Testis (tissue), 5 donors: ENCODE measurements at places on chromosomes 6 and 20. TPM values are rescaled to one million over a fixed set of nuclear protein-coding genes. Genes with fewer than 3 reads are reported as not detected.

The PLAGL2 gene
- total RNA-seq, result 36.8 TPM

The PACRG gene
- 54.0 TPM for total RNA-seq

The C6orf118 gene
- 5.6 TPM for total RNA-seq

The MDFI gene
- 15.1 TPM for total RNA-seq

GRCh38 chr6:21914121-21914973 lies 320.8 kb downstream of the SOX4 start:
- DNase-seq, result peak; percentile 32

DNA sequence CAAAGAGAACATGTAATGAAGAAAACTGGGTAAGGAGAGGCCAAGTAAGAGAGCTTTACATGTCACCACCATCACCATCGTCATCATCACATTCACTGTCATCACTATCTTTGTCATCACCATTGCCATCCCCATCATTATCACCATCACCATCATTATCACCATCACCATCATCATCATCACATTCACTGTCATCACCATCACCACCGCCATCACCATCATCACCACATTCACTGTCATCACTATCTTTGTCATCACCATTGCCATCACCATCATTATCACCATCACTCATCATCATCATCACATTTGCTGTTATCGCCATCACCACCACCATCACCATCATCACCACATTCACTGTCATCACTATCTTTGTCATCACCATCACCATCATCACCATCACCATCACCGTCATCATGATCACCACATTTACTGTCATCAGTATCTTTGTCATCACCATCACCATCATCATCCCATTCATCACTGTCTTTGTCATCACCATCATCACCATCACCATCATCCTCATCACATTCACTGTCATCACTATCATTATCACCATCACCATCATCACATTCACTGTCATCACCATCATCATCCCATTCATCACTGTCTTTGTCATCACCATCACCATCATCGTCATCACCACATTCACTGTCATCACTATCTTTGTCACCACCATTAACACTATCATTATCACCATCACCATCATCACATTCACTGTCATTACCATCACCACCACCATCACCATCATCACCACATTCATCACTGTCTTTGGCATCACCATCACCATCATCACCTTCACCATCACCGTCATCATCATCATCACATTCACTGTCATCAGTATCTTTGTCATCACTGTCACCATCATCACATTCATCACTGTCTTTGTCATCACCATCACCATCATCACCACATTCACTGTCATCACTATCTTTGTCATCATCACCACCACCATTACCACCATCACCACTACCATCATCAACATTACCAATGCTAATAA lies 172.3 kb downstream of the ERMARD start:
- no peak for DNase-seq

DNA sequence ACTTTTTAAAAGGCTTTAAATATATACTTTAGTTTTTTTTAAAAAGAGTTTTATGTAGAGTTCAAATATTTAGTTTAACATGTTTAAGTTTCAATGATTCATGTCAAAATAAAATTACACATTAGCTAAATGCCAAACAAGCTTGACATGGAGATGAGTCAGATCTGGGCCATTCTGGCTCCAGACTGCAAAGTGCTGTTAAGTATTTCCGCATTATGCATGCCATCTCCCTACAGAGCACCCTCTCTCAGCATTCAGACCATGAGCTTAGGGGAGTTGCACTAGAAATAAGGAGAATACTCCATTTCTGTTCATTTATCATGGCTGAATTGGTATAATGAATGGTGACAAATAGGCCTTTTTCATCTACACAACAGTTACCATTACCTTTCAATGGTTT lies 21.5 kb upstream of the HS3ST5 start:
- DNase-seq, result no peak

- no peak for DNase-seq
These were observed 28.4 kb downstream of the COL19A1 start for GRCh38 chr6:69894578-69895347.

GRCh38 chr20:21511485-21511849 lies 2.4 kb downstream of the NKX2-2 start:
- DNase-seq, result no peak

DNA sequence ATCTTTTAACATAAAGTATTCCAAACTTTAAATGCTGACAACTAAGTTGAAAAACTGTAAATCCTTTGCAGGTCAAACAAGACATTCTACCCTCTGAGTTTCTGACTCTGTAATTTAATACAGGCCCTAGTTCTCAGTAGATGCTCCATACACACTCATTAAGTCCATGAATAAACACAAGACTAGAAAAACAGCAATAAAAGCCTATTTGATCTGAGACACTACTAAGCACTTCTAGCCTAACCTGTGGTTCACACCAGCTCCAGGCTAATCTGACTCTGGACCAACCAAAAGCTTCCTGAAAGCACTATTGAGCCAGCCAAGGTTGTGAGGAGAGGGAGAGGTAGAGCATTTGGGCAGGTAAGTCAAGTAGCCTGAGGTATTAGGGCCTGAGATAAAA lies 103.9 kb downstream of the EPM2A start:
- DNase-seq, result no peak

DNA sequence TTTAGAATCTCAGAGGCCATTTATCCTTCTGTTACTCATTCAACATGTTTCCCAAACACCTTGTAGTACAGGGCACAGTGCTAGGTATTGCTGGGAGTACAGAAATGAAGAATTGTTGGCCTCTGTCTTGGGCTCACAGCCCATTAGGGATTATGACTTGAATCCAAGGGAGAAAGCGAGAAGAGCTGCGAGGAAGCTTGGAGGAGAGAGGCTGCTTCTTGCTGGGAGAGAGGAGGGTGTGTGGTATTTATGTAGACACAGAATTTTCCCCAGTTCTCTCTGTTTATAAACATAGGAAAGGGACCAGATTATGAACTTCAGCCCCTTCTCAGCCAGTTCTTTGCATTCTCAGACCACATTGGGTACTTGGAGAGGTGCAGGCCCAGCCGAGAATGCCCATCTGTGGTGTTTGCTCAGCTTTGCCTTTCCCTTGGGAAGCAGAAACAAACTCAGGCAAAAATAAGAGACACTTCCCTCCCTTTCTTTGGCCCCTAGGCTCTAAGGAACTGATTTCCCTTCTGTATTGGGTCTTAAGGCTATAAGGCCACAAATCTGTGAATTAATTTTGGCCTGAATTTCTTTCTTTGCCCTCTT lies 17.9 kb downstream of the CHMP4B start:
- DNase-seq, result no peak

GRCh38 chr6:12295558-12296254 lies 5.5 kb downstream of the EDN1 start:
- DNase-seq, result no peak

DNA sequence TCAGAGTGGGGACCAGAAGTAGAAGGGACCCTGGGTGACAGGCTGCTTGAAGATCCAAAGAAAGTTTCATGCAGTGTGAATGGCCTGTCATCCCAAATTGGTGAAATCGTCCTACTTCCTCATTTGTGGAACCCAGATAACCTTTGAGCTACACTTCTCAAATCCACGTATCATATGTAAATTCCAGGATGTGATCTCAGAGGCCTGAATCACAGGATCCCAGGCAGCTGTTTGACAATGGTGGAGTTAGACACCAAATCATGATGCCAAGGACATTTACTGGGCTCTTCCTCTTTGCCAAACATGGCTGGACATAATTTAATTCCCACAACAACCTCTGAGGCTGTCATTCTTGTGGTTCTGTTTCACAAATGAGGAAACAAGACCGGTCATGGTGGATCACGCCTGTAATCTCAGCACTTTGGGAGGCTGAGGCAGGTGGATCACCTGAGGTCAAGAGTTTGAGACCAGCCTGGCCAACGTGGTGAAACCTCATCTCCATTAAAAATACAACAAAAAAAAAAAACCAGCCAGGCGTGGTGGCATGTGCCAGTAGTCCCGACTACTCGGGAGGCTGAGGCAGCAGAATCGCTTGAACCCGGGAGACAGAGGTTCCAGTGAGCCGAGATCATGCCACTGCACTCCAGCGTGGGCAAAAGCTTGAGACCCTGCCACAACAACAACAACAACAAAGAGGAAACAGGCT lies 39.9 kb upstream of the TTPAL start:
- no peak for DNase-seq

DNA sequence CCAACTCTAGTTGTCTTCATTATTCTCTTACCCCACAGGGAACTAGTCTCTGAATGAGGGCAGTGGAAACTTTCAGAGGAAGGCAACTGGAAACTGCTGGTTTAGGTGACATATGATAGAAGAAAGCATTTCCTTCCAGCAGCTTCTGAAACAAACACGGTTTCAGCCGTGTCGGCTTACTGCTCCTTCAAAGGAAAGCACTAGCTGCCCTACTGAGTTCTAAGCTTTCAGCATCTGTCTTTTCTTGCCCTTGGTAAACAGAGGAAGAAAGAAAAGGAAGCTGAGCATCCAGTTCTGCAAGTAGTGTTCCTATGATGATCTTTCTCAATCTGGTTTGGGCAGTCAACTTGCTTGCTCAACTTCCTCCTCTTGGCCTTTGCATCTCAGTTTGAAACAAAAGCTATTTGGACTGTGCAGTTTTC lies 117.5 kb upstream of the CEP85L start:
- no peak for DNase-seq

- no peak for DNase-seq
These were observed 10.8 kb upstream of the LATS1 start for GRCh38 chr6:149728499-149729234.

DNA sequence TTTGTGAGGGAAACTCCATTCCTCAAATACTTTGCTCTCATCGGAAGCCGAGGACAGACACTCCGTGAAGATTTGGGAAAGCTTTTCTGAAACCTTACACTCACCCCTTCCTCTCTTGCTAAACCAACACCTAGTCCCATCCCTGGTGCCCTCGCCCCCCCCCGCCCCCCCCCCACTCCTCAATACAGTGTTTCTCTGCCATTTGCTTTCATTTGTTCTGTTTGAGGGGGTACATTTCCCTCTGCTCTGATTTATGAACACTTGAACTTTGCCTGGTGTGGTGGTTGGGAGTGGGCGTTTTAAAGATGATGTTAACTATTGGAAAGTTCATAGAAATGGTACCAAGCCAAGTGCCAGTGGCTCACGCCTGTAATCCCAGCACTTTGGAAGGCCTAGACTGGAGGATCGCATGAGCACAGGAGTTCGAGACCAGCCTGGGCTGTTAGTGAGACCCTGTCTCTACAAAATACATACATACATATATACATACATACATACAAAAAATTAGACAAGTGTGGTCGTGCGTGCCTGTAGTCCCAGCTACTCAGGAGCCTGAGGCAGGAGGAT lies 1.1 kb downstream of the RAB32 start:
- DNase-seq, result no peak

DNA sequence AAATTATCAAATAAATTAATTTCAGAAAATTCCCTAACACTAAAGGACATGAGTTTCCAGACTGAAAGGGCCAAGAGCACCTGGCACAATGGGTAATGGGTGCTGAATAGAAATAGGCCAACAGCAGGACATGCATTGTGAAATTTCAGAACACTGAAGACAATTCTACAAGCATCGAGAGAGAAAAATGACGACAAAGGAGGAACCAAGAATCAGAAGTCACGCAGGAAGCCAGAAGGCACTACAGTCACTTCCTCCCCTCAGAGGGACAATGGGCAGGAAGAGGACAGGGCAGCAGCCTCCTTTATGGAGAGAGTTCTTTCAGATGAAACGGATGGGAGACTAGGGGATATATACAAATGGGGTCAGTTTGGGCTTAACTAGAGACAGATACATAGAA lies 29.6 kb downstream of the PCNA start:
- DNase-seq, result no peak

GRCh38 chr6:131807321-131807643 lies 538 bp upstream of the ENPP1 start:
- DNase-seq, result no peak

GRCh38 chr6:15305496-15305895 lies 59.6 kb downstream of the JARID2 start:
- DNase-seq, result no peak

DNA sequence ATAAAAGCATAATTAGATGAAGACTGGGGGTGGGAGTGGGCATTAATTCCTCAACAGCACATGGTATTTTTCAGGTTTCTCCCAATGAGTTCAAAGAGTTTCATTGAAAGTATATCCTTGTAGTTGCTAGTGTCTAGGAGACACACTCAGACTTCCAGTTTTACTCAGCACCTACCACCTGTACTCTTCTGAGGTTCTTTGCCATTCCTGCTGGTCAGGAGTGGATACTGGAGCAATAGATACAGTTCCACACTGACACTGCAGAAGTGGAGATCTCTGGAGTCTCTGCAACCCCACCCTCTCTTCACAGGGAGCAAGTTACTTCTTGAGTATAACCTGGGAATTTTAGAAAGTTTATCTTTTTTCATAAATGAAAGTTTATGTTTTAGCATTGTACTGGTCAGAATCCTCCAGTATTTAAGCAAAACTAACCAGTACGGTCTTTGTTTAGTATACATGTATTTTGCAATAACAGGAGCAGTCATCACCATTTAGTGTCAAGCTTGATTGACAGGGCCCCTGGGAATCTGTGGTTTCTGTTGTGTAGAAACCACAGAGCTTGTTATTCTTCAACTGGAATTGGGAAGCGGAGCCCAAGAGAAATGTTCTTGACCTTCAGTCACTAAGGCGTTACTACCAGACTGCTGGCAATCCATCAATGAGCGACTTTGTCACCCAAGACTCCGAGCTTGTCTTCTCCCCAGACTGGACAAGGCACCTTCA lies 148.1 kb downstream of the ZDHHC14 start:
- DNase-seq, result peak; percentile 66

DNA sequence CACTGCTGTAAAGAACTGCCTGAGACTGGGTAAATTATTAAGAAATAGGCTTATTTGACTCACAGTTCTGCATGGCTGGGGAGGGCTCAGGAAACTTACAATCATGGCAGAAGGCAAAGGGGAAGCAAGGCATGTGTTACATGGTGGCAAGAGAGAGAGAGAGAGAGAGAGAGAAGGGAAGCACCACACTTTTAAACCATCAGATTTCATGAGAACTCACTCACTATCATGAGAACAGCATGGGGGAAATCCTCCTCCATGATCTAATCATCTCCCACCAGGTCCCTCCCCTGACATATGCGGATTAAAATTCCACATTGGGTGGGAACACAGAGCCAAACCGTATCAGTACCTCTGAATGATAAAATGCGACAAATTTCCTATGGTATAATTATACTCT lies 203.9 kb upstream of the MARCKS start:
- no peak for DNase-seq

- no peak for DNase-seq
These were observed 493.3 kb upstream of the MARCKS start for GRCh38 chr6:113363866-113364265.
